Articular chondrocyte of knee joint (primary cell): ENCODE measurements at places on chromosomes 2 and 18. TPM values are rescaled to one million over a fixed set of nuclear protein-coding genes. Genes with fewer than 3 reads are reported as not detected.

The ACAA2 gene
- 81.9 and 89.7 TPM in 2 replicates for total RNA-seq

The POTEI gene
- not detected in 2 replicates for total RNA-seq

The FAM237A gene
- not detected in 2 replicates for total RNA-seq

The PIEZO2 gene
- 268 and 271 TPM in 2 replicates for total RNA-seq

The INPP5D gene
- total RNA-seq: 0.13 and 0.22 TPM in 2 replicates
